ENCODE measurements at places on chromosomes 2 and 18.

DNA sequence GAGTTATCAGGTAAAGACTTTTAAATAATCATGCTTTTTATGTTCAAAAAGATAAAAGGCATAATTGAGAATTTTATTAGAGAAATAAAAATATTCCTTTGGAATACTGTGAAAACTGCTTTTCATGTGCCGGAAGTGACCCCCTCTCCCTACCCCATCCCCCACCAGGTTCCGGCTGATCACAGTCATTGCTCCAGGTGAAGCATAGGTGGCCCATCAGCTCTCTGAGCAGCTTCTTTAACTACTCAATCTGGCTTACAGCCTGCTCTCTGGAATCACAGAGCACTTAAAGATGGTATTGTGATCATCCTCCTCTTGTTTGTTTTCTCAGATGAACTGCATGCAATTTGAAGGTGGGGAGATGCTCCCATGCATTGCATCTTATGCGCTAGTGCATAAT is 257.7 kb downstream of the EN1 start:
- H3K4me3 ChIP-seq, result no peak overlapping the region
- no peaks in the 10 kb centered on the region for H3K4me1 ChIP-seq
- no peaks in the 10 kb centered on the region for H3K27me3 ChIP-seq
- no peaks in the 10 kb centered on the region for H3K36me3 ChIP-seq
- no peak for DNase-seq
- no peak overlapping the region for H3K27ac ChIP-seq

DNA sequence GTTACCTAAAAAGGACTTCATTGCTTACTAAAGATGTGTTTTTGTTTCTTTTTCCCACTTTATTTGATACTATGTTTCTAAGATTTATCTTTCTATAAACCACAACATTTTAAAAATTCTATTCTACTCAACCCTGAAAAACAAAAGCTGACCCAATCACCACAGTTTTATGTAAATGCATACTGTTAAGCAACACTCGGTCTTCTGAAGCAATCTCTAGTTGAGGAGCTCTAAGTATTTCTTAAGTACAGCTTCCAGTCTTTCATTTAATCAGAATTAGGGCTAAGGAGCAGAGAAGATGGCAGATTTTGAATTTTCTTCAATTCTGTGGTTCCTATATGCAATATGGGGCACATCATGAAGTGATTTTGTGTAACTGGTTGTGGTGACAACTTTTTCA is 72.2 kb upstream of the SLC4A10 start:
- no peaks in the 10 kb centered on the region for H3K4me1 ChIP-seq
- no peak for DNase-seq
- H3K27ac ChIP-seq, result no peak overlapping the region
- H3K4me3 ChIP-seq, result no peak overlapping the region
- H3K36me3 ChIP-seq, result no peaks in the 10 kb centered on the region

GRCh38 chr2:102386867-102387541 is 31.4 kb downstream of the IL18R1 start:
- DNase-seq, result no peak
- no peaks in the 10 kb centered on the region for H3K27me3 ChIP-seq
- H3K4me3 ChIP-seq, result no peak overlapping the region
- H3K27ac ChIP-seq, result no peak overlapping the region
- peaks cover 22% of the 10 kb centered on the region for H3K4me1 ChIP-seq

DNA sequence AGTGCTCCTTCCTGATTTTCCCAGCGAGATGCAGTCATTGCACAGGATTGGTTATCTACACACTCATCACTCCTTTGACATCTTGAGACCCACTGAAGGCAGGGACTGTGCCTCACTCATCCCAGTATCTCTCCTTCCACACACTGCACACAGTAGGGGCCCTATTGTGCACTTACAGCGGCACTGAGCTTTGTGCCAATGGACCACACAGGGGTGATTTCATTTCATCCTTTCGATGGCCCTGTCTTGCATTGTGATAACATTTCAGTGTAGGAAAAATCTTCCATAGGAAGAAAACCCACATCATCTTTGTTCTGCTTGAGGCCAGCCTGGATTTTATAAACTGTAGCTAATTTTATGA is 11.0 kb upstream of the LRRFIP1 start:
- no peak overlapping the region for H3K27ac ChIP-seq
- H3K4me3 ChIP-seq, result no peak overlapping the region
- no peak for DNase-seq
- no peaks in the 10 kb centered on the region for H3K36me3 ChIP-seq

- DNase-seq, result no peak
- no peaks in the 10 kb centered on the region for H3K36me3 ChIP-seq
- H3K27ac ChIP-seq, result no peak overlapping the region
- no peaks in the 10 kb centered on the region for H3K4me1 ChIP-seq
Observed at GRCh38 chr2:125576558-125576957, 1079.4 kb upstream of the GYPC start.

DNA sequence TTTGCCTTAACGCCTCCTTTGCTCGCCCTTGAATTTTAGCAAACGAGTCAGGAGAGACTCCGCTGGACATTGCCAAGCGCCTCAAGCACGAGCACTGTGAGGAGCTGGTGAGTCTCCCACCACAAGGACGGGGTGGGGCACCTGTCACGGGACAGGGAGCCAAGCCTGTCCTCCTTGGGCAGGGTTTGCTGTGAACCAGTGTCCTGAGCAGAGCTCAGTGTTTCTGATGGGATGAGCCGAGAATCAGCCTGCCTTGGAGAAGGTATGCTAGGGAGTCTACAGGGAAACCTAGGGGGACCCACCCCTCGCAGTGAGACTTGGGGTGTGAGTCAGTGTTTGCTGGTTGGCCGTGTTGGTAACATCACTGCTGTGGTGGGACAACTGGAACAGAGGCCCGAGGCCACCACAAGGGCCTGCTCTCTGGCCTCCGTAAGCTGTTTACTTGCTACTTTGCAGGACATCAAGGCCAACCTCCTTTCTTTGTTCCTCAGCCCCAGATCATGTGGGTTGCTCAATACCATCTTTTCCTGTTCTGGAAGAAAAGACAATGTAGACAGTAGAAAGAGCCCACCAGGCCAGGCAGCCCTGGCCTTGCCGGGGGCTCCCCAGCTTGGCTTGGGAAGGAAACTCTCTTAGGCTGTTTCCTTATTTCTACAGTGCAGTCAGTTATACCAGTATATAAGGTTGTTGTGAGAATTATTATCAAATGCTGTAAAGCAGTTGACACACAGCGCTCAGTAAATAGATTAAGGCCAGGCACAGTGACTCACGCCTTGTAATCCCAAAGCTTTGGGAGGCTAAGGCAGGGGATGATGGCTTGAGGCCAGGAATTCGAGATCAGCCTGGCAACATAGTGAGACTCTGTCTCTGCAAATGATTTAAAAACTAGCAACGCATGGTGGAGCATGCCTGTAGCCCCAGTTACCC is 42.4 kb downstream of the ITGB1BP1 start:
- H3K4me3 ChIP-seq, result no peak overlapping the region
- no peaks in the 10 kb centered on the region for H3K36me3 ChIP-seq
- no peaks in the 10 kb centered on the region for H3K4me1 ChIP-seq
- H3K27ac ChIP-seq, result no peak overlapping the region
- H3K27me3 ChIP-seq, result peaks cover 36% of the 10 kb centered on the region

DNA sequence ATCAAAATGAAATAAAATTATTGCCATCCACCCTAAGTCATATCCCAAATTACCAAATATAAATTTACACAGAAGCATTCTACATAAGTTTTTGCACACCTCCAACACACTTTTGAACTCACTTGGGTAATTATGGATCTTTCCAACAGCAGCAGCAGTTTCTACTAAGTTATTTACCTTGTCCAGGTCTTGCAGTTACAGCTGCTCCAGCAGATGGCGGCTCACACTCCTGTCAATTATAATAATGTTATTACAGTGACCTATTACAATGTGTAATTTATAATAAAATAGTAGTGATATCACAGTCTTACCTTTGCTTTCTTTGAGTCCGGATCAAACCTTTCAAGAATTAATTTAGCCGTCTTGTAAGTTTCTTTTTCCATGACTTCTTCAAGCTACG is 37.9 kb downstream of the LNPK start:
- H3K4me1 ChIP-seq, result peaks cover 13% of the 10 kb centered on the region
- H3K36me3 ChIP-seq, result peaks cover 5% of the 10 kb centered on the region
- no peak overlapping the region for H3K4me3 ChIP-seq
- no peaks in the 10 kb centered on the region for H3K27me3 ChIP-seq

DNA sequence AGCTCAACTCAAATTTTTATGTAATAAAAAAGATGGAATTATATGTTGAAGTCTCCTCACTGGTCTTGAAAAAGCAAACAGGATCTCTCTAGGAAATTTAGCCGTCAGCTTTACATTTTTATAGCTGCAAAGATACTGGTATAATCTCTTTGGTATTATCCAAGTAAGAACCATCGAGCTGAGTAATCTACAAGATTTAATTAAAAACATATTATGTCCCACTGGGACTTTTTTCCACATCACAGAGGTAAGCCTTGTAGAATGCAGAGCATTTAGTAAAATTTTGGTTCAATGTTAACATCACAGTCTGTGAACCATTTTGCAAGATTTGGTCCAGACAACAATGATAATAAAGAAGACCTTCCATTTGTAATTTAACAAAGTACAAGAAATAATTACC is 162.6 kb upstream of the SLC39A10 start:
- no peak overlapping the region for H3K27ac ChIP-seq
- no peak for DNase-seq
- H3K4me1 ChIP-seq, result peaks cover 11% of the 10 kb centered on the region
- H3K27me3 ChIP-seq, result no peaks in the 10 kb centered on the region

GRCh38 chr2:204027091-204027490 is 90.5 kb downstream of the ICOS start:
- DNase-seq, result no peak
- H3K4me3 ChIP-seq, result no peak overlapping the region
- peaks cover 10% of the 10 kb centered on the region for H3K4me1 ChIP-seq
- peaks cover 2% of the 10 kb centered on the region for H3K36me3 ChIP-seq
- H3K27ac ChIP-seq, result peak overlapping the region; percentile 10

DNA sequence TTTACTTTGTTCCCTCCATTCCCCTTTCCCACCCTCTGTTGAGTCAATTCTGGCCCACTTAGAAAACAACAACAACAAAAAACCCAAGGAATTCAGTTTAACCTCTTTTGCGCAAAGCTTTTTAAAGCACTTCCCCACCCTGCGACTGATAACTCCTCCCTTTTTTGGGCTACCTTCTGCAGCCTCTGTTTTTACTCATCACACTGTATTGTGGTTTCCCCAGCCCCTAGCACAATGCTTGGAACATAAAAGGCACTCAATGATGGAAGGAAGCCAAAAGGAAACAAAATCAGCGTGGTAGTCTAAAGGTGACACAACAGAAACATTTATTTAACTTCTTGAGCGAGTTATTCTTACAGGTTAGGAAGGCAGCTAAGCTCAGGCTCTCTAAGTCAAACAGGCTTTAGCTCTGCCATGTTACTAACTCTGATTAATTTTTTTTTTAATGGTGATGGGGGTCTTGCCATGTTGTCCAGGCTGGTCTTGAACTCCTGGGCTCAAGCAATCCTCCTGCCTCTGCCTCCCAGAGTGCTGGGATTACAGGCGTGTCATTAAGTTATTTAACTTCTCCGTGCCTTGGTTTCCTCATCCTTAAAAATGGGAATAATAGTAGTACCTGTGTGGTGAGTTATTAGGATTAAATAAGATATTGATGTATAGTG is 1.3 kb downstream of the CEP68 start:
- H3K36me3 ChIP-seq, result peaks cover 14% of the 10 kb centered on the region
- peak overlapping the region; percentile 11 for H3K27ac ChIP-seq

DNA sequence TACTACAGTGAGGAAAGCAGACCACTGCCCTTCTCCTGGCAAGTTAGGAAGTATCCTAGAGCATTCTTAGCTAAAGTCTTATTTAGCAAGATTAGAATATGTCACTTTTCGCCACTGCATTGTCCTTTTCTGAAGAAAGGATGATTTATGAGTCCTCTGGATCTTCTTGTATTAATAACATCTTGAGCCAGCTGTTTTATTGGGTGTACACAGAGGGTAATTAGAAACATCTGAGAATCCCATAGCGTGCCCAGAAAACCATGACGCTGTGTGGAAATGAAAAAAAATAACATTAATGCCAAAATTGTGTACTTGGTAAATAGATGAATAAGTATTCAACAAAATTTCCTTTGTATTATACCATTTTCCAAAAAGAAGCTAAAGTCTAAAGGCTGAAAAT is 198.7 kb downstream of the LTBP1 start:
- peaks cover 47% of the 10 kb centered on the region for H3K27me3 ChIP-seq
- no peak overlapping the region for H3K27ac ChIP-seq
- H3K36me3 ChIP-seq, result no peaks in the 10 kb centered on the region
- H3K4me1 ChIP-seq, result no peaks in the 10 kb centered on the region
- no peak for DNase-seq

DNA sequence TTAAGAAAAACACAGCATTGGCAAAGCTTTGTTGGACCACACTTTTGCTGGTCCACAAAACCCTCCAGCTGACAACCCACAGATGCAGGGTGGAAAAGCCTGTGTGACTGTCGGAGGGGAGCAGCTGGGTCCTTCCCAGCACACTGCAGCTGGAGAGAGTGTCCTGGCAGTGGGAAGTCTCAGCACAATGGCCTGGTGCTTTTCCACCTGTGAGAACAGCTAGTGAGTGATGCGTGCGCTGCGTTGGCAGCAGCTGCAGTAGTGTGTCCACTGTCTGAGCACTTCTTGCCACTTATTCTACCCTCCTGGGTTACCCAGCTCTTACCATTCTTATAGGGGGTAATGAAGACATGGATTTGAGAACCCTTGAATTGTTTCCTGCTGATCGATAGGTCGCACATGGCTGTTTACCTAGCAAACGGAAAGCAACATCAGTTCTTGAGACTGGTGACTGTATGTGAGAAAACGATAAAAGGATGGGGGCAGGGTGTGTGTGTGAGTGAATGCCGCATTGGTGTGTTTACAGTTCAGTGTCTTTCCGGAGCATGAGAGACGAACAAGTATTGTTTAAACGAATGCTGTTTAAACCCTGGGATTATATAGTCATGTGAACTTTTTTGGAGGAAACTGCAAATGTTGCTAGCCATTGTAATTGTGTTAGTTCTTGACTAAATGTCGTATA is 69.7 kb downstream of the LYPD6 start:
- H3K27ac ChIP-seq, result no peak overlapping the region
- H3K36me3 ChIP-seq, result no peaks in the 10 kb centered on the region
- H3K27me3 ChIP-seq, result no peaks in the 10 kb centered on the region
- H3K4me3 ChIP-seq, result no peak overlapping the region
- DNase-seq, result no peak

GRCh38 chr2:224574423-224575084 is 10.6 kb downstream of the CUL3 start:
- peak overlapping the region; percentile 77 for H3K27ac ChIP-seq
- no peak for DNase-seq
- H3K4me3 ChIP-seq, result peak overlapping the region; percentile 49

DNA sequence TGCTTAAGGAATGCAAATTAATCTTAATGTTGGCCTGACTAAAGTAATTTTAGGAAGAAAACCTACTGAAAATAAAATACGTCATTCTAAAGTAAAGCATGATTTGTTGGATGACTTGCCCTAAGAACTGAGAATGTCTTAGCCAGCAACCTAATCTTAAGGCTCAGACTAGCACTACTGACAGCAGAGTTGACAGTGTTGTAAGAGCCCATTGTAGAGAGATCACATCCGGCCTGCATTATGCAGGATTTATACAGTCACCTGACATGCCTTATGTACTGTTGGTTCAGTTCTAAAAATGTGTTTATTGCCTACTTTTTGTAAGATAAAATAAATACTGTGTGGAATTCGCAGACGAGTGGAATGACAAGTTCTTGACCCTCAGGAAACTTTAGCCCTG is 82.3 kb downstream of the TMEM185B start:
- H3K27me3 ChIP-seq, result no peaks in the 10 kb centered on the region
- DNase-seq, result no peak
- no peaks in the 10 kb centered on the region for H3K4me1 ChIP-seq
- no peak overlapping the region for H3K4me3 ChIP-seq
